ENCODE measurements at places on chromosomes 13 and 19.

- DNase-seq = no peak
Measured at GRCh38 chr19:11265785-11266236, 3.5 kb upstream of the DOCK6 start.

DNA sequence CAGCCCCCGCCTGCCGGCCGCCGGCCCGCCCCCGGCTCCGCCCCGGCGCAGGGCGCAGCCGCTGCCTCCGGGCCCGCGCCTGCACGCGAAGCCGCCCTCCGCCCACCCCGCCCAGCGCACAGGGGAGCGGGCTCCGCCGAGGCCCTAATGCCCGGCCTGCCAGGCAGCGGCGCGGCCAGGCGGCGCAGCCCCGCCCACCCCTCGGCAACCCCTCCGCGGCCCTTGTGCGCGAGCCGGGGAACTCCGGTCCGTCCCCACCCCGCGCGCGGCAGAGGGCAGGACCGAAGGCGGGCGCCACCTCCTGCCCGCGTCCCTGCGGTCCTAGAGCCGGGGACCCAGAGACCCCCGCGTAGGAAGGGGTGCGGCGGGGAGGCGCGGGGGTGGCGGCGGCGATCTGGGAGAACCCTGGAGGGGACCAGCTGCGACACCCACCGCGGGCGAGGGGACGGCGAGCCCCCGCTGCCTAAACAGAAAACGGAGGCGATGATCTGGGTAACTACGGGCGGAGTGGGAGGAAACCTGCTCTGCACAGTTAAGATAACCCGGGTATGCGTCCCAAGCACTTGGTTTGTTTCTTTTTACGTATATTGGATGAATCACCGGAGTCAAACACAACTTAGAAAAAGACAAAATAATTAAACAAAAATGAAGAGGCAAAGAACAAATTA, 350 bp upstream of the USP12 start:
- peak; percentile 90 for DNase-seq

DNA sequence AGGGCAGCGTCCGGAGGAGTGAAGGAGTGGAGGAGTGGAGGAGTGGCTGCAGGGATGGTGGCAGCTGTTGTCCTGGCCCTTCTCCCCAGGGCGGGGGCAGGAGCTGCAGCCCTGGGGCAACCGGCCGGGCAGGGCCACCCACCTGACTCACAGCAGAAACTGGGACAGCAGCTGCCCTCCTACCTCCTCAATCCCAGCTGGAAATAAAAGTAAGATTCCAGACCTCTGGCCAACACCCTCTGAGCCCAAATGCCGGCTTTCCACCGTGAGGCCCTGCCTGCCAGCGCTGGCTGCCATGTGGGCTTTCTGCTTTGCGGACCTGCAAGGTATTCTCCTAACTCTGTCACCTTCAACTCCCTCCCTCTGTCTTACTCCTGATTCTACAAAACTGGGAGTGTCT, 3.3 kb upstream of the CLPP start:
- DNase-seq = no peak

DNA sequence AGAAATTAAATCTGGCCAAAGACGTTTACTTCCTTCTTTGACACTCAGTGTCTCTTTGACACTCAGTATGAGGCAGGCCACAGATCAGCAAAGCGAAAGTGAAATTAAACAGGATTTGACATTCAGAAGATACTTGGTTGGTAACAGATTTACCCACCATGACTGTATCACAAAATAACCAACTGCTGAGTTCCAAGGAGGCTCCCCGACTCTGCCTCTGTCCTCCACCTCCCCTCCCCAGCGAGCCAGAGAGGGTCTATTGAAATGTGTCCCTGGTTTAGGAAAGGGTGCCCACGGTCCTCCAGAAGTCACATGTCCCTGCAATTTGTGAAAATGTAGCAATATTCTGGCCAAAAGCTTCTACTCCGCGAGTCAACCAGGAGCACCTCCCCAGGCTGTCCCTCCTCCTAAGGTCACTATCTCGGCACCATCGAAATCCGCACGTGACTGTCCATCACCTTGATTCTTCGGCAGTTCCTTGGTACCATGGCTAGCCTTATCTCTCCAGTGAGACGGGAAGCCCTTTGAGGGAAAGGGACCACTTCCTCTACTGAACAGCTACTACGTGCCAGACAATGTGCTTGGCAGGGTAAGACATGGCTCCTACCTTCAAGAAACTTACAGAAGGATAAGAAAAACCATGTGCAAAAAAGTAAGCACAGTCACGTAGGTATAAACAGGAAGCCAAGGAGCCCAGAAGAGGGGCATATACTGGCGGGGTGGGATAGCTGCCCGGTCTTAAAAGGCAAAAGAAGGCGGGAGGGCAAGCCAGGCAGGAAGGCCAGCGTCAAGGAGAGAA, 1.5 kb downstream of the N4BP2L1 start:
- DNase-seq = peak; percentile 51

DNA sequence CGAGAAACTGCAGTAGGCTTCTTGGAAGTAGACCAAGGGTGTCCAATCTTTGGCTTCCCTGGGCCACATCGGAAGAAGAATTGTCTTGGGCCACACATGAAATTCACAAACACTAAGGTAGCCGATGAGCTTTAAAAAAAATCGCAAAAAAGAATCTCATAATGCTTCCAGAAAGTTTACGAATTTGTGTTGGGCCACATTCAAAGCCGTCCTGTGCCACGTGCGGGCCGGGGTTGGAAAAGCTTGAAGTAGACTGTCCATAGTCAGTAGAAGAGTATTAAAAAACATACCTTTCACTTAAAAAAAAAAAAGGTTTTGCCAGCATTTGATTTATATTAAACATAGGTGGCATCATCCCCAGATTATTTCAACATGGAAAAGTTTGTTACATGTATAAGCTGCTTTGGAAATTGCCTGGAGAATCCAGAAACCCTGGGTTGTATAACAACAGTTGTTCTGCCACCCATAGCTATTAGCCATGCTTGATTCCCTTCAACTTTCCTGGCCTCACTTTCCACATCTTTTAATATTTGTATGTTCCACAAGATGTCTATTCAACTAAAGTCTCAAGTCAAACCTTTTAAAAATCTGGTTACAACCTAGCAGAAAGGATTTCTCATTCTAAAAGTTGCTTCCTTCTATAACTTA, 1.0 kb downstream of the IFT88 start:
- no peak for DNase-seq

DNA sequence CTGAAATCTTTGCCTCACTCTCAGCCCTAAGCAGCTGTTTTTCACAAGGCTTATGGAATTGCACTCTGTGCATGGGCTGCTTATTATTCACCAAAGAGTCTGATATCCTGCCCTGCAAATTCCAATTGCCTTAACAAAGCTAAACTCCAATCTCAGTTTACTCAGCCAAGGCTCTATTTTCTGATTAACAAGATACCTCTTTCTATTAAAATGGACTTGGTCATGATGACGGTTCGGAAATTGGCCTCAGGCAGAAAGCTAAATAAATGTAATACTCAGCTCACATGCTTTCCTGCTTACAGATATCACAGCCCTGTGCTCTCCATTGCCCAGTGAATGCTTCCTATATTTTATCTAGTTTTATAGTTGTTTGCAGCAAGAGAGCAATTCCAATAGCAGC, 1270.8 kb downstream of the PCDH9 start:
- DNase-seq = no peak

DNA sequence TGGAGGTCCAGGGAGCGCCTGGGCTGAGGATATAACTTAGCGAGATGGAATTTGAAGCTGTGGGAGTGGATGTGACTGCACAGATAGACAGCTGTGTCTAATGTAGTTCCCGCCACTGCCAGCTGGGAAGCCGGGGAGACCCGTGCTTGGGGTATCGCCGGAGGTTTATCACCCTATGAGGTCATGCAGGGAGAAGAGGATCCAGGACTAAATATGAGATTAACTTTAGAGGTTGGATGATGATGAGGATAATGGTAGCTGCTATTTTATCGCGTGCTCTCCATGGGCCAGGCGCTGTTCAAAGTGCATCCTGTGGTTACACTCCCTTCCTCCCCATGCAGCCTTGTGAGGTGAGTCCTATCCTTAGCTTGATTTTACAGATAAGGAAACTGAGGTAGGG, 19.9 kb downstream of the SSC5D start:
- DNase-seq = no peak

- DNase-seq = peak; percentile 72
Measured at GRCh38 chr19:38142176-38143035, 81.6 kb downstream of the DPF1 start.

DNA sequence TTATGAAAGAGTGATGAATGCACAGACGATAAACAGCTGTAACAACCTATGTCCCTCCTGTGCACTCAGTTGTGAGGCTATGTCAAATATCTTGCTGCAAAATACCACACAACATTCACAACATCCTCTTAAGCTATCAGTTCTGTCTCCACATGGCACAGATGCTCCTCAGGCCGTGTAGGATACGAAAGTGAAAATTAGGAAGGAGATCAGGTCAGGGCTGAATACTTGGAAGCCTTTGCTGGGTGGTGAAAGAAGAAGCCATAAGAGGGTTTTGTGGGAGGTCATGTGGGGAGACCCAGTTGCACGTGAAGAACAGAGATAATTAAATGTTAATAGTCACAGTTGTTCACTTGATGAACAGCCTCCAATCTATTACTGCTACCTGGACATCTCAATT, 58.9 kb downstream of the RXFP2 start:
- DNase-seq = no peak

DNA sequence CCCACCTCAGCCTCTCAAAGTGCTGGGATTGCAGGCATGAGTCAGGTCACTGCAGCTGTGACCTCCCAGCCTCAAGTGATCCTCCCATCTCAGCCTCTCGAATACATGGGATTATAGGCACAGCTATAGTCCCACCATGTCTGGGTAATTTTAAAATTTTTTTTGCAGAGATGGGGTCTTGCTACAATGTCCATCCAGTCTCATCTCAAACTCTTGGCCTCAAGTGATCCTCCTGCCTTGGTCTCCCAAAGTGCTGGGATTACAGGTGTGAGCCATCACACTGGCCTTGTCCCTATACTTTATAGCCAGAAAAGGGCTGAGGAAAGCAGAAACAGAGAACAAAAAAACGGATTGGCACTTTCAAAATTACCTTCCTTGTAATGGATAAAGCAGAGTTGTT, 4.8 kb upstream of the FBXO27 start:
- DNase-seq = no peak

- DNase-seq = no peak
Measured at GRCh38 chr13:112055915-112056269, 11.1 kb upstream of the SOX1 start.

DNA sequence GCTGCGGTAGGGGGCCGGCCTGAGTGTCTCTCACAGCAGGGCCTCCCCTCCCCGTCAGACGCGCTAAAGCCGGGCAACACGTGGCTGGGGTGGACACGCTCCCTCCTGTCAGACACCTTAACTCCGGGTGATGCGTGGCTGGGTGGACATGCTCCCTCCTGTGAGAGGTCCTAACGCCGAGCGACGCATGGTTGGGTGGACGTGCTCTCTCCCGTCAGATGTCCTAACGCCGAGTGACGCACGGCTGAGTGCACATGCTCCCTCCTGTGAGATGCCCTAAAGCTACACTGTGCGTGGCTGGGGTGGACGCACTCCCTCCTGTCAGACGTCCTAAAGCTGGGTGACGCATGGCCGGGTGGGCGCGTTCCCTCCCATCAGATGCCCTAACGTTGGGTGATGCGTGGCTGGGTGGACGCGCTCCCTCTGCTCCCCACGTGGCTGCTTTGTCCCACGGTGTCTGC, 126.1 kb upstream of the MCF2L start:
- DNase-seq = no peak

DNA sequence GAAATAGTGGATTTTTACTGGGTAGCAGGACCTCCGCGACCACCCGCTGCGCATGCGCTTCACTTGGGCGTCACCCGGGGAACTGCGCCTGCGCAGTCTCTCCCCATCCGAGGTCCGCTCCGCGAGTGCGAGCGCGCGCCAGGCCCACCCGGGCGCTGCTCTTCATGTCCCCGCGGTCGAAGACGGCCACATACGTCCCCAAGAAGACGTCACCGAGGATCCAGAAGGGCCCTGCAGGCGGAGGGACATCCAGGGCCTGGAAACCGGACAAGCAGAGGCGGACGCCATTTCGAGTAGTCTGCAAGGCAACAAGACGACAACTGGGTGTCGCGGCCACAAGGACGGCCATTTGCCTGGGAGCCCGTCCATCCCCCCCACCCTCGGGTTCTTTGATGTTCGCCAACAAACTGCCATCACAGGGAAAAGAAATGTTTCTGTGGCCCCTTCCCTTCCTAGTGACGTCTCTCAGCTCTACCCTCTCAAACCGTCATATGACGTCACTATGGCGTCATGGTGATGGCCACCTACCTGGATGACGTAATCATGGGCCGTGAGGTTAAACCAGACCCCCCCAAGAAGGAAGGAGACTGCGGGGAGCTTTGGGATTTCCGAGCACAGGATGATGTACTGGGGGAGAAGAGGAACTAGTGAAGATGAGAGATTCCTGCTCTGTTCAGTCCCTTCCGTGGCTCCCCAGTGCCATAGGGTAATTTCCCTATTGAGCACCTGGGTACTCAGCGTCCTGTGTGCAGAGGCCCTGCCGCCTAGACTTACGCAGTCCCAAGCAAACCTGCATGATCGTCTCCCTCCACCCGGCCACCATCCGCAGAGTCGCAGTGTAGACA, 6.7 kb downstream of the NAPSA start:
- peak; percentile 86 for DNase-seq

GRCh38 chr13:78604782-78605611, 1.6 kb upstream of the POU4F1 start:
- DNase-seq = no peak

DNA sequence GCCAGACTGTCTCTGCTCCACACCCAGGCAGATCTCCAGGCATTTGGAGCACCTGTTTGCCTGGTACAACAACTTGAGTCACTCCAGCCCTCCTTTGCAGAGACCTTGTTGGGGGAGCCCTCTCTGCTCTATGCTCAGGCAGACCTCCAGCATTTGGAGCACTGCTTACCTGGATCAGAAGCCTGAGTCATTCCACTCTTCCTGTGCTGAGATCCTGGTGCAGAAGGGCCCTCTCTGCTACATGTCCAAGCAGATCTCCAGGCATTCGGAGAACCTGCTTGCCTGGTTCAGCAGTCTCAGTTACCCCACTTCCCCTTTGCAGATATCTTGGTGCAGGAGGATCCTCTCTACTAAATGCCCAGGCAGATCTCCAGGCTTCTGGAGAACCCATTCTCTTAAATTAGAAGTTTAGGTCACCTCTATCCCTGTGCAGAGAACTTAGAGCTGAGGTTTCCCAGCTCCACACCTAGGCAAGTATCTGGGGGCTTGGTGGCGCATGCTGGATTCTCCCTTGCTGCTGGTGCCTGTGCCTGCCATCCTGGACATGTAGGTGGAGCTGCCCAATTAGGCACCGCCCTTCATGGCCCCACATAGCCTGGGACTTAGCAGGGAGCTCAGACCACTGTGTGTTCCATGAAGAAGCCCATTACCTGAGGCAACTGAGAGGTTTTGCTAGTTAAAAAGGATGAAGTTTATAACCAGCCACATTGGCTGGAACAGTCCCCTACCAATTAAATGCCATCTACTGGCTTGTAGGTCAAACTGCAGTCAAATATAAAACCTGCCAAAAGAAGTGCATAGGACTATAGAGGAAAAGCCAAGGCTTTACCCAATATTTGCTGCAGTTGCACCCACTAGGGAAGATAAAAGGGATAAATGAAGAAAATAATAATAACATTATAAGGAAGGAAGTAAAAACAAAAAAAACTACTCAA, 97.6 kb upstream of the SLITRK6 start:
- DNase-seq = no peak

GRCh38 chr13:44730099-44730498, 154.0 kb upstream of the TSC22D1 start:
- no peak for DNase-seq
